ENCODE measurements at places on chromosomes 1 and 21.
A peak's percentile ranks its signal among the peaks of the same experiment; 100 is the strongest.

GRCh38 chr1:187257476-187257875 is 428.7 kb downstream of the PLA2G4A start:
- no peak for DNase-seq

DNA sequence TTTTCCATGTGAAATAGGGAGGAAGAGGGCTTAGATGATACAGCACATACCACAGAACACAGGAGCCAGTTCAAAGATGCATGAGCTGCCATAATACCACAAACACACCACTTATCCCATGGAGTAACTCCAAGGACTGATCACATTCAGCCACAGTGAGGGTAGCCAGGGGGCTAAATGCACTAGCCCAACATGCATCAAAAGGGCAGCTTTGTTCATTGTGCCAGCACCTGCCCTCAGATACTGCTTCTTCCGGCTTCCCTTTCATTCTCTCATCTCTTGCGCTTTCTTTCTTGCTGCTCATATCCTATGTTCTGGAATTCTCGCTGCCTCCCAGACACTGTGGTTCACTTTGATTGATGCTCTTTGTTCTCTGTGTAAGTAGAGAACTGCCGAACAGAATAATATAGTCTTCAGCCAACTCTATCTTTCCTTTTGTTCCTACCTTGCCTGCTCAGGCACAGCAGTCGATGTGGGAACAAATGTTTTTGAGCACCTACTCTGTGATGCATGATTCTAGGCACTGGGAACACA is 50.0 kb upstream of the SYT6 start:
- DNase-seq, result no peak

DNA sequence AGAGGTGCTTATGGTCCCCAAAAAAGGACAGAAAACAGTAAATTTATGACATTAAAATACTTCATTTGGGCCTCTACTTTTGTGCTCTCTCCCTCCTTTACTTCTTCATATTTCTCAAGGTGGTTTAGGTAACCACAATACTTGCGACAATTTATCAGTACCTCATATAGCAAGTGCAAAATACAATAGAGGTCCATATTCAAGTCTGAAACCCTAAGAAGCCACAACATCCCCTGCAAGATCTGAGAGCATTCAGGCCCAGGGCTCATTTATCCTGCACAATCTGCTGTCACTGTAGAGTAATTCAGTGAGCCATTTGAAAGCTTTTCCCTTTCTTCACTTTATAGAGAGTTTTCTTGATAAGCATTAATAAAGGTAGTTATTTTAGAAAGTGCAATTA is 24.2 kb upstream of the ATP6V1G3 start:
- DNase-seq, result no peak

GRCh38 chr1:50976890-50977574 is 7.0 kb downstream of the CDKN2C start:
- DNase-seq, result no peak

DNA sequence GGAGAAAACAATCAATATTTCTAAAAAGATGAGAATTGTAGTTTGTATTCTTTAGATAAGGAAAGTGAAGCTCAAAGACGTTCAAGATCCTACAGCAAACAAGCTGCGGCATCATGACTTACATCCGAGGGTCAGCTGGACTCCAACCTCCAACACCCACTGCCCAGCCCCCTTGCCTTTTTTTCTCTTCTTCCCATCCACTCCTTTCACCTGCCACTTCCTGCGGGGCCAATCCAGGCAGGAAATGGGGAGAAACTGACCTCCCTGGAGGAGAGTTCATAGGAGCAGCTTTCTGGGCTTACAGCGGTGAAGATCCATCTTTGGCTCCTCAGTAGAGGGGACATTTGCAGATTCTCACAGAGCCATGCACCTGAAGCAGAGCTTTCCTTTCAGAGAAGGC is 361.5 kb downstream of the PTPRU start:
- no peak for DNase-seq

DNA sequence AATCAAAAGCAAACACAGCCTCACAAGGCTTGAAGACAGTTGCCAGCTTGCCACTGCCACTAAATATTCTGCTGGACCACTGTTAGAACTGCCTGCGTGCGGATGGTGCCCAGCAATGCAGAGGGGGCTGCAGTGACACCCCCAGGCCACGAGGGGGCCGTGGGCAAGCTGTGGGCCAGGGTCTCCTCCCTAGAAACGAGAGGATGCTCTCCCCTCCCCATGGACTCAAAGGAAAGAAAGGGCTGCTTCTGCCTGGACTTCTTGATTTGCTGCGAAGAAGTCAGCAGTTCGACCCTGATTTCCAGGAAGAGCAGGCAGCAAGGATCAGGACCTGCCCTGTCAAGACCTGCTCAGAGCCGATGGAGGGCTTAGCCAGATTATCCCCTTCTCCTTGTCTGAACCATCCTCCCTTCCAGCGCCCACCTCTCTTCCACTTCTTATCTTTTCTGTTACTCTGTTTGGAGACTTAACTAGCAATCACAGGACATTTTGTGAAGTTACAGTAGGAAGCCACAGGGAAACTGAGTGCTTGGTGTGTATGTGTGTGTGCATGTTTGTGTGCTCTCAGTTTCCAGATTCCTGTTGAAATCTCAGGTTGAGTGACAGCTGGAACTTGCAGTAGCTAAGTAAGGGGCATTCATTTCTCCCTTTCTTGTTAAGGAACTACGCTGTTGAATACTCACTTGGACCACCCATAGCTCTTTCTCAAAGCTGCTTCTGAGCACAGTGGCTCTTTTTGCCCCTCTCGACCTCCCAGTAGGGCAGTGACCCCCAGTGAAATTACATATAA is 2.7 kb downstream of the MAN1C1 start:
- no peak for DNase-seq

DNA sequence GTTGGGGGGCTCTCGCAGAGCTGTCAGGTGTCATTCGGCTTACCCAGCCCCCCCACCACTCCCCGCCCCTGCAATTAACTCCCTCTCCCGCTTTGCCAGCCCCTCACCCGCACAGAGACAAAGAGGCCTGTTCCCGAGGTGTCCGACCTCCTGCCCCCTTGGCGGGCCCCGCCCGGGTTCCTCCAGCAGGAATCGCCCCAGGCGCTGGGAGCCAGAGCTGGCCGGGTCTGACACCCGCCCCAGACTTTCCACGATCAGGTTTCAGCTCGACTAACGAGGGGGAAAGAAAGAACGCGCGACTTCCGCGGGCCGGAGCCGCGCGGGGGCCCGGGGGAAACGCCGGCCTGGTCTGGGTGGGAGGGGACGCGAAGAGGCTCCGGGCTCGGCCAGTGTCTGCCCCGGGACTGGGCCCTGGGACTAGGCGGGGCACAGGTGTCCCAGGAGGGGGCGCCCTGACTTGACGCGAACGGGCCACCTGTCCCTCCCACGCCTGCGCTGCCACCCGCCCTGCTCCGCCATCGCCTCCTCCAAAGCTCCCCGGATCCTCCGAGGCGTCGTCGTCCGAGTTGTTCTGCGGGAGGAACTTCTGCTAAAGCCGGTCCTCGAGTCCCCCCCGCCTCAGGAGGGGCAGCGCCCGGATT is 36.4 kb upstream of the HHAT start:
- peak; percentile 16 for DNase-seq

DNA sequence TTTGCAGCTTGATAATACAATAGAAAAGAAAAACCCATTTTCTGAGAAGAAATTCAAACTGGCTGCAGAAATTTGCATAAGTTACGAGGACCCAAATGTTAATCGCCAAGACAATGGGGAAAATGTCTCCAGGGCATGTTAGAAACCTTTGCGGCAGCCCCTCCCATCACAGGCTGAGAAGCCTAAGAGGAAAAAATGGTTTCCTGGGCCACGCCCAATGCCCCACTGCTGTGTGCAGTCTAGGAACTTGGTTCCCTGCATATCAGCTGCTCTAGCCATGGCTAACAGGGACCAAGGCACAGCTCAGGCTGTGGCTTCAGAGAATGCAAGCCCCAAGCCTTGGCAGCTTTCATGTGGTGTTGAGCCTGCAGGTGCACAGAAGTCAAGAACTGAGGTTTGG is 37.5 kb upstream of the TMEM61 start:
- no peak for DNase-seq

DNA sequence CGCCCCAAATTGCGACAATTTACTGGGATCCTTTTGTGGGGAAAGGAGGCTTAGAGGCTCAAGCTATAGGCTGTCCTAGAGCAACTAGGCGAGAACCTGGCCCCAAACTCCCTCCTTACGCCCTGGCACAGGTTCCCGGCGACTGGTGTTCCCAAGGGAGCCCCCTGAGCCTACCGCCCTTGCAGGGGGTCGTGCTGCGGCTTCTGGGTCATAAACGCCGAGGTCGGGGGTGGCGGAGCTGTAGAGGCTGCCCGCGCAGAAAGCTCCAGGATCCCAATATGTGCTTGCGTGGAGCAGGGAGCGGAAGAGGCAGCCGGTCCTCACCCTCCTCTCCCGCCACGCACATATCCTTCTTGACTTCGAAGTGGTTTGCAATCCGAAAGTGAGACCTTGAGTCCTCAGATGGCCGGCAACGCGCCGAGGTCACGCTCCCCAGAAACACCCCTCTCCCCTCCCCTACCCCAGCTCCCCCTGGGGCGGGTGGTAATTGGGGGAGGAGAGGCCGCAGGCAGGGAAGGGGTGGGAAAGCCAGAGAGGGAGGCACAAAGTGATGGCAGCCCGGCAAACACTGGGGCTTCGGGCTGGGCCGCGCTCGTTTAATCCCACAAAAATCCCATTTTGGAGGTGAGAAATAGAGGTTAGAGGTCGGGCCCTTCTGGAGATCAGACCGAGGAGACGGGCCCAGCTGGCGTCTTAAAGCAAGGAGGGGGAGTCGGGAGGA is 6.2 kb downstream of the SIM2 start:
- no peak for DNase-seq

DNA sequence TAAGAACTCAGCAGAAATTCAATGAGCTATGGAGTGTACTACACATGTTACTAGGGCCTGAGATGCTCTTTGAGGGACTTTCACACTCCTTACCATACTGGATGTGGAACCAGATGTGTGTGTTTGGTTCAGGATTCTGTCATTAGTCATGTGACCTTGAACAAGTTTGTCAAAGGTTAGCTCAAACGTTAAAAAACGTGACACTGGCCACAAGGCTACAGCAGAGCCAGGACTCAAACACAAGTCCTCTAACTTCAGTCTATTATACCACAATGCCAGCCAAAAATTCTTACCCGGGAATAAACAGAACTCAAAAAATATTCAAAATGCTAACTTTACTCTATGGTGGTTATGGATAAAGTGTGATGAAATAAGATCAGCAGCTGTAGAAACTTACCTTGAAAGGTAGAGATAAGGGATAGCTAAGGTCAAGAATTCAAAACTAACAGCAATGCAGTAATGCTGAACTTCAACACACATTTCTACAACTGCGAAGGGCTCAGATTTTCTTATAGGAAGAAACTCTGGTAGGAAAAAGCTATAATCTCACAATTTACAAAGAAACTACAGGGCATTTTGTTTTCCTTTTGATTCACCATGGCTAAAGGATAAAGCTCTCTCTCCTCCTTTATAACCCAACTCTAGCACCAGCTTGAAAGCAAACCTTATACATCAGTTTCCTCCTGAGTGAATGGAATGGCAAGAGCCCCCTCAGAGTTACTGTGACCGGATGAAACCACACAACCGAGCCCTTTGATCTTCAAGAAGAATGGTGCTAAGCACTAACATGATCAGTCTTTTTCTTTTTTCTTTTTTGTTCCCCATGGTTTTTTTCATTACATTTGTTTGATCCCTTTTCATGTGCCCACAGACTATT is 233.9 kb downstream of the SLC45A1 start:
- DNase-seq, result no peak

DNA sequence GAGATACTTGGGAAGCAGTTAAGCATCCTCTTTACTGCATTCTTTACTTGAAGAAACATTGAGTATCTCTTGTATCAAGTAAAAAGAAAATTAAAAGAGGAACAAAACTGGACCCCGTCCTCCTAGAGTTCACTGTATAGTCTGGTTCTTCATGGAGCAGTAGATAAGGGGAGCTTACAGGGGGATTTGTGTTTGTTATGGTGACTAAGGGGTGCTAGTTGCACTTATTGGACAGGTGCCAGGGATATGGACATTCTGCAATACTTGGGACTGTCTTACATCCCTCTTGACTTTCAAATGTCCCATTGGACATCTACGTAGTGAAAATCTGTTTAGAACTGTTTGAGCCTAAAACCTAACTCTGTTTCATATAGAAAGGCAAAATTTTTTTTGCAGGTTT is 67.2 kb downstream of the ALG14 start:
- DNase-seq, result no peak

- no peak for DNase-seq
These were observed 75.8 kb upstream of the CD1D start for GRCh38 chr1:158104891-158105290.

GRCh38 chr1:24856787-24857506 is 73.1 kb downstream of the RUNX3 start:
- no peak for DNase-seq

DNA sequence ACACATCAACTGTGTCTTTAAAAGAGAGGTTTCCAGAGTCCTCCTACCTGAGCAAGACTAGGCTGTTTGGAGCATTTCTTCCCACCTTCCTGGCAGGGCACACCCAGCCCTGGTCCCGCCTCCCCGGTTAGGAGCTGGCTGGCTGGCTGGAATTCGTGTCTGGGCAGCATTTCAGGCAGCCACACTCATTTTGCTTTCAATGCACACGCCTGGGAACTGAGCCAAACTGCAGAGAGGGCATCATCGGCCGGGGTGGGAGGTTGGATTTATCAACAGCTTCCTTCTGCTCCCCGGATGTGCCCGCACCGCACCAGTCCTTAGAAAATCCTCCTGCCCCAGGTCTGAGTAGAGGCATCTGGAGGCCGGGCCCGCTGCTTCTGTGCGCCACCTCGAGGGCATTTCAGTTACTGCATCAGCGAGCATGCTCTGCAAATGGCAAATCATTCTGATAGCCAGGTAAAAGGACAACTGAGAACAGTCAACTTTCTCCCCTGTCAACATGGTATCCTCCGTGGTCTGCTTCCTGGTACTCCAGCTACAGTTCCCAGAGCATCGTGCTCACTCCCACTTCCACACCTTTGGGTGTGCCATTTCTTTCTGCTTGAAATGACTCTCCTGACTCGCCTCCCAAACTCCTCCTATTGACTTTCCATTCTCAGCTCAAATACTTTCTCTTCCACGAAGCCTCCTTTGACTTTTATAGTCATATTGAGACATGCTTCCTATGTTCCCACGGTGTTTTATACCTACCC is 20.6 kb downstream of the TCEA3 start:
- DNase-seq, result peak; percentile 80

DNA sequence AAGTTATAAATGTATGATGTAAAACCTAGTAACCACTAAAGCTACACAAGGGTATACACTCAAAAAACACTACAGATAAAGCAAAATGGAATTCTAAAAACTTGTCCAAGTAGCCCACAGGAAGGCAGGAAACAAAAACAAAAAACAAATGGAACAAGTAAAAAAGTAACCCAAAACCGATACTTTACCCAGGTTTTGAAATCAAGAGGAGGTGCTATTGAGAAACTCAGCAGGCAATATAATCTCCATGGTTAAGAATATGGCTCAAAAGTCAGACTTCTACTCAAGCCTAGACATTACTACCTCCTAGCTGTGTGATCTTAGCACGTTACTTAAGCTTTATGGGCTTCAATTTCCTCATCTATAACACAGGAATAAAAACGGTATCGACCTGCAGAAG is 13.3 kb downstream of the RBBP5 start:
- DNase-seq, result no peak

- no peak for DNase-seq
These were observed 148.0 kb downstream of the GALNT2 start for GRCh38 chr1:230215031-230215430.

GRCh38 chr1:102588536-102588935 is 519.8 kb downstream of the COL11A1 start:
- no peak for DNase-seq

Data from stimulated activated naive CD4-positive, alpha-beta T cell treated with Interleukin-2 at 50 U/mL for 16 hours (primary cell).